ENCODE measurements at places on chromosomes 11 and 22. TPM values are rescaled to one million over a fixed set of nuclear protein-coding genes. Genes with fewer than 3 reads are reported as not detected.

- peak; percentile 21 for DNase-seq
These were observed 16.4 kb downstream of the CABIN1 start for GRCh38 chr22:24027389-24027975.

GVQW3 gene
- 0.63 TPM for polyA plus RNA-seq

DNA sequence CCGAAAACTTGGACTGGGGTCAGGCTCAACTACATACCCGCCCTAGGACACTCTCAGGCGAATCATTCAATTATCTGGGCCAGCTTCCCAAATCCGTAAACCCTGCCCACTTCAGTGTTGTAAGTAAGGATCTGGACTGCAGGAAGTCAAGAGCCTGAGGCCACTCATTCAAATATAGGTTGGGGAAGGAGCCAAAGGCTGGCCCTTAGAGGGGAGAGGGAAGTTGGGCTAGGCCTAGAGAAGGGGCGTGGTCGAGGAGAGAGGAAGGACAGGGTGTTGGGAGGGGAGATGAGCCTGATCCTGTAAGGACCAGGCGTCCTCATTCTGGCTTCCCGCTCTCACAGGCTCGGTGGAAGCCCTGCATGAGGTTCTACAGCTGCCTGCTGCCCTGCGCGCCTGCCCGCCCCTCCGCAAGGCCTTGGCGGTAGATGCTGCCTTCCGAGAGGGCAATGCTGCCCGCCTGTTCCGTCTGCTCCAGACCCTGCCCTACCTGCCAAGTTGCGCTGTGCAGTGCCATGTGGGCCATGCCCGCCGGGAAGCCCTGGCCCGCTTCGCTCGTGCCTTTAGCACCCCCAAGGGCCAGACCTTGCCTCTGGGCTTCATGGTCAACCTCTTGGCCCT, 3.0 kb downstream of the SAC3D1 start:
- DNase-seq, result peak; percentile 72

CDKN1C gene
- polyA plus RNA-seq, result 0.38 TPM

DNA sequence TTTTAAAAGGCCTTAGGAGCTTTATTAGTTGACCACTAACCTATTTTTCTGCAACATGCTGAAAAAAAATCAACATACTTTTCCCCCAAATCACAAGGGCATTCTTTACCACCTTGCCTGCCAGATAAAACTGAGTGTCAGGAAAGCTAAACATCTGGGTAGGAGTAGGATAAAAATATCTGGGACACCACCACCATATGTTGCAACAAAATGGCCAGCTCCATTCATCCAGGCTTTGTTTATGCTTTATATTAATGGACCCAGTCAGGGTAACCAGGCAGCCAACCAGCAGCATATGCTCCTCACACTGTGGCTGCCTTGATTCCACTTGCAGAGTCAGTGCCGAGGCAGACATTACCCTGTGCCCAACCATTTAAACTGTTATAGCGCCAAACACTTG, 1024.5 kb downstream of the LRRC4C start:
- no peak for DNase-seq

- no peak for DNase-seq
These were observed 255.2 kb downstream of the MN1 start for GRCh38 chr22:27546157-27546935.

RASD2 gene
- polyA plus RNA-seq, result 1.6 TPM

IGLL1 gene
- not detected for polyA plus RNA-seq

DNA sequence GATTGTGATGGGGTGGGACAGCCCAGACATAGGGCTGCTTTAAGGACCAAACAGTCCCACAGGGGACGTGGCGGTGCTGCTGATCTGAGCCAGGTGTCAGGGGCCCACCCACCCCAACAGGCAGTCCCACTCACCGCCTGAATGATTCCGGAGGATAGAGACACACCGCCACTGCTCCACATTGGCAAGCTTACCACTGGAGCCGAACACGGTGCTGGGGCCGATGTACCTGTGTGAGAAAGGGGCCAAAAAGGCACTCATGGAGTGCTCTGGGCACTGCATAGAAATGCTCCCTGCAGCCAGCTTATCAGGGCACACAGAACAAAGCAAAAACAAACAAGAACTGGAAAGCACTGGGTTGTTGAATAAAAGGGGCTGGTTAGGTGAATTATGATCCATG, 25.9 kb downstream of the HIRA start:
- DNase-seq, result no peak

OR52W1 gene
- not detected for polyA plus RNA-seq

GRCh38 chr11:13486926-13487660, 8.7 kb downstream of the PTH start:
- peak; percentile 67 for DNase-seq

DNA sequence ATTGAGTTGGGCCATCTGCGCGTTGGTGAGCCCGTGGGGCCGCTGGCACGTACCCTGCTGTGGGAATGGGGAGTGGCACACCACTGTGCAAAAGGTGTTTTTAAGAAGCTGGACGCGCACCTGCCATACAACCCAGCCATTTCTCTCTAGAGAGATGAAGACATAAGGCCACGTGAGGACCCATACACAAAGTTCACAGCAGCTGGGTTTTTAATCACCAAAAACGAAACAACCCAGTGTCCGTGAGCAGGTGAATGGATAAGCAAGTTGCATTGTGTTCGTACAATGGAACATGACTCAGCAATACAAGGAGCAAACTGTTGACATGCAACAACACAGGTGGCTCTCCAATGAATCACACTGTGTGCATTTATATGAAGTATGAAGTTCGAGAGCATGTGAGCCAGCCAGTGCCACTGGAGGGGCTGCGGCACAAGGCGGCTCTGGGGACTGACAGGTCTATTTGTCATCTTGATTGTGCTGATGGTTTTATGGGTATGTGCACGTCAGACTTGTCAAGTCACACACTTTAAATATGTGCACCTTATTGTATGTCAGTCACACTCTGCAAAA, 30.6 kb upstream of the PANX2 start:
- DNase-seq, result no peak

IFITM1 gene
- polyA plus RNA-seq, result 187 TPM

DNA sequence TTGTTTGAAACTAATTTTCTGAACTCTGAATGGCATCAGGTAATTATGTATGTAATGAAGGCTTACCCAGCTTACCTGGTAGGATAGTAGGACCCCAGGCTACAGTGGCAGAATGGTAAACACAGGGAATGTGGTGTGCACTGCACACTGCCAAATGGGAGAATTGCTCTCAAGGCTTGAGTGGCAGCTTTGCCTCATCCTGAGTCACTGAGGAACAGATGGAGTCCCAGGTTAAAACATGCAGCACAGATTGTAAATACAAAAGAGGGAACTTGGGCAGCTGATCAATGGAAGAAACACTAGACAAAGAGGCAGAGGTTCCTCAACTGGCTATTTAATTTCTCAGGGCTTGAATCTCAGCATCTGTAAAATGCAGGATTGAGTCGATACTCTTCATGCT, 24.4 kb downstream of the GPR83 start:
- DNase-seq, result no peak

DNA sequence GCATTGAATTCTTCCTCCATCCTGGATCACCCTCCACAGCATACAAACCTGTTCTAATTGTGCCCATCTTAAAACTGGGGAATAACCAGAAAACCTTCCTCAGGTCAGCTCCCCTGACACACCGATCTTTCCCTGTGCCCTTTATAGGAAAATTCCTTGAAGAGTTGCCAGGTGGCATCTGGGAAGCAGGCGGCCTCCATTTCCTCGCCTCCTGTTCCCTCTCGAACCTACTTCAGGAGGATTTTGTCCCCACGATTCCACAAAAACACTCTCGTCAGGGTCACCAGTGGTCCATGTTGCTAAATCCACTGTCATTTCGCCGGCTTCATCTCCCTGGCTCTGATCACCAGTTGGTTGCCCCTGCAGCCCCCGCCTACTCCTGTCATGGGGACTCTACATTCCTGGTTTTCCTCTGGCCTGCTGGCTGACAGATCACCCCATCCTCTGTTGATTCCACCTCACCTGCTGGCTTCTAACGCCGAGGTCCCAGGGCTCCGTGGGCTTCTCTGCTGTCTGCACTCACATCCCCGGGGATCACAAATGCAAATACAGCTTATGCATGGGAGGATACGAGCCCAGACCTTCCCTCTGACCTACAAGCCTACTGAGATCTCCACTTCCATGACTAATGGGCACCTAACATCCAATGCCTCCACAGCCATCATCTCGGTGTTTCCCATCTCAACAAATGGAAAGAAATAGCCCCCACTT, 92.5 kb upstream of the PRDM11 start:
- no peak for DNase-seq

GPR83 gene
- not detected for polyA plus RNA-seq

GAL3ST1 gene
- polyA plus RNA-seq, result not detected

- DNase-seq, result peak; percentile 76
These were observed 3.0 kb downstream of the NCR3LG1 start for GRCh38 chr11:17354601-17354991.

GRCh38 chr11:12287374-12288211, 89.8 kb upstream of the PARVA start:
- DNase-seq, result peak; percentile 99

DNA sequence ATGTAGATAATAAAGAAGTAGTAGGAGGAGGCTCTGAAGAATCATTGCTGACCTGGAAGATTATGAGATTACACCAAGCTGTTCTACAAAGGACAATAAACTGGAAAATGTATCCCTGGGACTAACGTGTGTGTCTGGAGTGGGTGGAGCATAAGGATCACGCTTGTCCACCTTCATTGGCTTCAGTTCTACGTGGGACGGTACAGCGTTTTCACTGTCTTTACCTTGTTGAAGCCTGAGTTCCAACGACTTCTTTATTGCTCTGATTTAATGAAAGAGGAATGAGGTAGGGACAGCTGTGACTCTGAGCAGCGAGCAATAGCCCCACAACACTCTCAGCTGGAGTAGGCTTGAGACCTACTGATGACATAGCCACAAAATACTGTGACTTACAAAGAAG, 87.0 kb downstream of the ARHGAP42 start:
- DNase-seq, result no peak

- DNase-seq, result no peak
These were observed 4.4 kb upstream of the DDX17 start for GRCh38 chr22:38510416-38510970.

GRCh38 chr22:20549232-20549841, 41.9 kb downstream of the MED15 start:
- DNase-seq, result no peak

WNT11 gene
- not detected for polyA plus RNA-seq

ZNF215 gene
- 5.6 TPM for polyA plus RNA-seq

C11orf91 gene
- not detected for polyA plus RNA-seq

OSBP2 gene
- 1.3 TPM for polyA plus RNA-seq

DNA sequence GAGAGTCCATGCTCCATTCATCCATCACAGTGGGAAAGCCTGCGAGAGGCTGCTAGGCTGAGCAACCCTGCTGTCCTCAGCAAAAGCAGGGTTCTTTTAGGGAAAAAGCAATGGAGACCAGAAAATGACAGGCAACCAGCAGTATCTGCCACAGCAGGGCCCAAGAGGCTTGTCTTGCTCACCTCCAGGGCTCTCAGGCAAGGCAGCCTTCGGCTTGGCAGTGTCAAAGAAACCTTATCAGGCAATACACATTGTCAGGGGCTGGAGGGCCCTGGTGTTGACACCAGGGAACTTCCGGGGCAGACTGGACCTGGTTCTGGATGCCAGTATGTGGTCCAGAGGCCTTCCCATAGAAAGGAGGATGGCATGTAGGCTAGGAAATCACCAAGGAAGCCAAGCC, 10.2 kb upstream of the TLCD5 start:
- no peak for DNase-seq

PRDM10 gene
- 2.9 TPM for polyA plus RNA-seq

DNA sequence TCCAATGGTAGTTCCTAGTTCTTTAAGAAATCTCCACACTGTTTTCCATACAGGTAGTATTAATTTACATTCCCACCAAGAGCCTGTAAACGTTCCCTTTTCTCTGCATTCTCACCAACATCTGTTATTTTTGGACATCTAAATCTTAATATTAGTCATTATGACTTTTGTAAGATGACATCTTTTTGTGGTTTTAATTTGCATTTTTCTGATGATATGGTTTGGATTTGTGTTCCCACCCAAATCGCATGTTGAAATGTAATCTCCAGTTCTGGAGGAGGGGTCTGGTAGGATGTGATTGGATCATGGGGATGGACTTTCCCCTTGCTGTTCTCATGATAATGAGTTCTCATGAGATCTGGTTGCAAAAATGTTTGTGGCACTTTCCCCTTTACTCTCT, 89.0 kb downstream of the MUC15 start:
- peak; percentile 34 for DNase-seq

- DNase-seq, result no peak
These were observed 65.4 kb downstream of the SHISAL1 start for GRCh38 chr22:44247346-44247745.

DNA sequence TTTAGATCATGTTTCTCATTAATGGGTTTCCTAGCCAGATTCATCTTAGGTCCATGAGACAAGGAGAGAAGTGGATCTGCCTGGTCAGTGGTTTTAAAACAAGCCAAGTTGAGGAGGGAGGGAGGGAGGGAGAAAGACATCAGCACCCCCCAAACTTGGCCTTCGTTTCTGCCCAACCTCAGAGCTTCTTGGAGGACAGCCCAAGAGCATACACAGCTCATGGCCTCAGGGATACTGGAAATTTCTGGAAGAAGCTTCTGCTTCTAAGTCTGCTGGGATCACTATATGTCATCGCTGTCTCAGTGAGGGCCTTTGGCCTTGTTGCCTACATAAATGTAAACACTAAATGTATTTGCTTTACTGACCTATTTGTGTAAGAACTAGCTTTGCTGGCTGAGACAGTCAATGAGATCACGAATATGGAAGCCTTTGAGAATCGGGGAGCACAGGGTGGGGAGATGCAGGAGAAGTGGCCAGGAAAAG, 375.1 kb downstream of the BUD13 start:
- no peak for DNase-seq

DNA sequence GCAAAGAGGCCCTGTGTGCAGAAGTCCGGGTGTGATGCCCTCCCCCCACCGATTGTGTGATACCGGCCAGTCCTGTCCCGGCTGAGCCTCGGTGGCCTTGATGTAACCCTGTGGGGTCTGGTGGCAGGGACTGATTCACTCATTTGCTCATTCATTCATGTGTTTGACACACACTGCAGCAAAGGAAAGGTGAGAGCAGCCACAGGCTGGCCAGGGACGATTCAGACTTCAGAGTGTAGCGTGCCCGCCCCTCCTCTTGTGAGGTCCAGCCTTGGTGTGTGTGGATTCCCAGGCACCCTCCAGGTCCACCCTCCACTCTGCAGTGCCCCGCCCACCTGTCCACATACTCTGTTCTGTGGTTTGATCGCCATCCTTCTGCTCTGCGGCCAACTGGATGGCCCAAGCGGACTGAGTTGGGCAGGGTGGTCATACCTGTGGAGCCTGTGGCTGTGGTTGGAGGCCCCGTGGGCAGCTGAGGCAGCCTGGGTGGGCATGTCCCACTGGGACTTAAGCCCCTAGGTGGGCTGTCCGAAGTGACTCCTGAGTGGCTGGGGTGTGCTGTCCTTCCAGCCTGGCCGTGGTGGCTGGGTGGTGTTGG, 58.0 kb upstream of the CCDC188 start:
- DNase-seq, result no peak

- DNase-seq, result peak; percentile 51
These were observed 21.4 kb downstream of the MN1 start for GRCh38 chr22:27780161-27780575.

NUDT8 gene
- 4.1 TPM for polyA plus RNA-seq

RSF1 gene
- polyA plus RNA-seq, result 40.6 TPM

- DNase-seq, result no peak
These were observed 33.2 kb upstream of the TTC12 start for GRCh38 chr11:113281052-113281725.

GRCh38 chr11:111230122-111230465, 15.4 kb upstream of the POU2AF2 start:
- DNase-seq, result no peak

OR52I1 gene
- not detected for polyA plus RNA-seq

B4GALNT4 gene
- polyA plus RNA-seq, result 2.3 TPM

GRCh38 chr11:2327032-2327431, 25.2 kb downstream of the TSPAN32 start:
- no peak for DNase-seq

SEC14L2 gene
- polyA plus RNA-seq, result 23.3 TPM

Measured in GM23248 (cell line).